ENCODE measurements at places on chromosomes 6 and 20. TPM values are rescaled to one million over a fixed set of nuclear protein-coding genes. Genes with fewer than 3 reads are reported as not detected.

The VSX1 gene
- total RNA-seq: 0.33 TPM

DNA sequence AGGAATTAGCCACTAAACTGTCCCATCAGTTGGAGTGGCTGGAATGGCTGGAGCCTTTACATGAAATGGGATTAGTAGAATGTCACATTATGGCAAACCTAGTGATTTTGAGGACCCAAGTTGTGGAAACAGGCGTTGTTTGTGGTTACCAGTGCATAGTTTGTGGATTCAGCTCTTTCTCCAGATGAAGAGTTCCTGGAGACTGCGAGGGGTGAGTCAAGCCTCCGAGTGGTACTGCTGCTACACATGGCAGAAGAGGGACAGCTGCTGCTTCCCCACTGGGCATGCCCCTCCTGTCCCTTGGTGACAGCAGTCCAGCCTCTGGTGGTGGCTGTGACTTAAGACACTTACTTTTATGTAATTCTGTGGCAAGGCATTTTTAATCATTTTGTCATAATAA, 94.2 kb upstream of the SCP2D1 start:
- DNase-seq: no peak

DNA sequence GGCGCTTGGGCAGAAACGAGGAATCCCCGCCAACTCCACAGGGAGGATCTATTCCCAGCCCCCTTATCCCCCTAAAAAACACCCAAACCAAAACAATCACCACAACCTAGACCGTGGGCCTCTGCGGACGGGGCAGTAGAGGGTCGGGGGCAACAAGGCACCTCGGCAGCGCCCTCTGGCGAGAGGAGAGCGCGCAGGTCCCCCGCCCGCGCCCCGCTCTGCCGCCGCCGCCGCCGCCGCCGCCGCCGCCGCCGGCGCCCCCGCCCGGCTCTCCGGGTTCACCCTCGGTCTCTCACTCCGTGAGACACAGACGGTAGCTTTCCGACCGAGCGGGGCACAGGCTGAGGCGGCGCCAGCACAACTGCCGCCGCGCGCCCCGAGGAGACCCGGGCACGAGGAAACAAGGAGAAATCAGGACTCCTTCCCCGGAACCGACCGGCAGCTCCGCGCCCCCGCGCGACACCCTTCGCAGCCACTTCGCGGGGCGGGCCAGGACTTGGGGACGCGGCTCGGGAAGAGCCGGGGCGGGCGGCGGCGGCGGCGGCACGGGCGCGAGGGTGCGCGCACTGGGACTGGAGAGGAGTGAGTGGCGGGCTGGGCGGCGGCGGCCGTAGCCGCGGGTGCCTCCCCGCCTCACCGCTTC, at the start of gene SLC35F1:
Gene SLC35F1, plus strand, starts transcription at position 307 of the 643 bp plus-strand sequence.
- DNase-seq: peak; percentile 25

The UFL1 gene
- total RNA-seq: 27.2 TPM

DNA sequence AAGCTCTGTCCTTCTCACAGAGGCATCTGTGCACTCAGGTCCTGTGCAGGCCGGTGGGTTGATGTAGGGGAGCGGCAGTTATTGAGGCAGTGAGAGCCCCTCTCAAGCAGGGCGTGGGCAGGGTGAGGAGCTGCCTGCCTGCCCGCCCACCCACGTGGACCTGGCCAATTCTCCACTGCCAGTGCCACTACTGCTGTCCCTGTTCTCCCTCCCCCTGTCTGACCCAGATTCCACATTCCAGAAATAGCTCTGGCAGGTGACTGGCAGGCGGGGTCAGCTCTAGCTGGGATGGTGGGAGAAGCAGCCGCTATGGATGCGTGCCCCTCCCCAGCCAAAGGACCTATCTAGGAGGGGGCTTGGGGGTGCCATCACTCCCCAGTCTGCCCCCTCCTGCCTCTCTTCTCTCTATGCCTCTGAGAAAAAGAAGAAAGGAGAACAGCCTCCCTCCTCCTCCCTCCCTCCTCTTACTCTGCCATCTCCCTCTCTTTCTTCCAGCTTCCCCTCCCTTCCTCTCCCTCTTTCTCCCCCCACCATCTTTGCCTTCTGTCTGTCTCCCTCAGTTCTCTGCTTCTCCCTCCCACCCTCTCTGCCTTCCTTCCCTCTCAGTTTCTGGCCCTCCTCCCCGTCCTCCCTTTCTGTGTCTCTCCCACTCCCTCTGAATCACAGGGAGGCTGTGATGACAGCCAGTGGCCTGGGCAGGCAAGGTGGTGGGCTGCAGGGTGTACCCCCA, 86.5 kb upstream of the MYL9 start:
- DNase-seq: peak; percentile 38

GRCh38 chr20:57514273-57514751, 10.6 kb downstream of the CTCFL start:
- DNase-seq: peak; percentile 45

GRCh38 chr6:7630792-7631191, 40.8 kb downstream of the SNRNP48 start:
- DNase-seq: no peak

The DEFB132 gene
- total RNA-seq: not detected
